Activated CD8-positive, alpha-beta memory T cell treated with anti-CD3 and anti-CD28 coated beads for 24 hours (primary cell): ENCODE measurements at places on chromosomes 3 and 15.

GRCh38 chr3:122635789-122636188 is 44.9 kb upstream of the PARP14 start:
- DNase-seq = no peak

DNA sequence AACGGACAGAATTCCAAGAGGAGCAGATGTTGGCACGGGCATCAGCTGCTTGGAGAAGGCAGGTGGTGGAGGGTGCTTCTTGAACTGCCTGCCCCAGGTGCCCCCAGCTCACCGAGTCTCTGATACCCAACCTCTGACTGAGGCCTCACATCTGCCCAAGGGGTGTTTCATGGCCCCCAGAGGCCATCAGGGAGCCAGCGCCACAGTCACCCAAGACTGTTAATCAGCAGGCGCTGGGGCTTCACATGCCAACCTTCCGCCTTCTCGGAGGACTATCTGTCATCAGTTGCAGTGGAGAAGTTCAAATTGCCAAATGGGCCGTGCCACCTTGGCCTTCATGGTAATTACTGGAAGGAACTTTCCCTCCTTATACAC is 61.9 kb upstream of the SLC6A1 start:
- DNase-seq = no peak

DNA sequence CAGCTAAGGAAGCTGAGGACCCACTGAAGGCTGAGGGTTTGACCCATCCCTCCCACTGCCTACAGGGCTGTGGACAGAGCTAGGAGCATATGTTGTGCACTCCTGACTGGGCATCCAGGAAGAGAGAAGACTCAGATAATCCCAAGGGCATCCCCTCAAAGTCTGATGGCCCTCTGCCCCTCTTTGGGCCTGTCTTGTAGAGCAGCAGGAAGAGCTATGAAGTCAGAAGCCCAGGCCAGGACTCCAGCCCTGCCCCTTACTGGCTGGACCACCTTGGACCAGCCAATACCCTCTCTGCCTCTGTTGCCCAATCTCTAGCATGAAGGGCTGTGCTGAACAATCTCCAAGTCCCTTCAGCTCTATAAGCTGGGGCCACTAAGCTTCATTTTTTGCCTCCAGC is 210.8 kb downstream of the RPLP1 start:
- DNase-seq = peak; percentile 50

- no peak for DNase-seq
Observed at GRCh38 chr3:154464440-154465190, 34.6 kb upstream of the GPR149 start.
